Pons (tissue), 1 donor: ENCODE measurements at places on chromosomes 7 and 10.
A peak's percentile ranks its signal among the peaks of the same experiment; 100 is the strongest.

GRCh38 chr10:101749047-101750016, 26.6 kb downstream of the FGF8 start:
- DNase-seq = peak; percentile 6

DNA sequence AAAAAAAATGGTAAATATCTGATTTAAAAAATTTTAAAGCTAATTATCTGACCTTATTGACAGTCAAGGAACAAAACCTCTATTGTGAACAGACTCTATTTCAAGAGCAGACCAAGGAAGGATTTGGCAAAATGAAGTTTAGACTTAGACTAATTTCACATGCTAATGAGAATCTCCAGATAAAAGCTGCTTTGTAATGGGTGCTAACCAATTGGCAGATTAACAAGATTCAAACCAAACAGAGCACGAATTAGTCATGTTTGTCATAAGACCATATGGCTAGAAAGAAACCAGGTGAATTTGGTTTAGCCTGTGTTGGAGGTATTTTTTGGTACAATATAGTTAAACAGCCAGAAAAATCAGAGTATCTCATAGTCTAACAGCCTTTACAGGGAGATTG, 429.1 kb upstream of the NFE2L3 start:
- peak; percentile 76 for DNase-seq

GRCh38 chr7:134371971-134372370, 55.2 kb upstream of the SLC35B4 start:
- DNase-seq = no peak

DNA sequence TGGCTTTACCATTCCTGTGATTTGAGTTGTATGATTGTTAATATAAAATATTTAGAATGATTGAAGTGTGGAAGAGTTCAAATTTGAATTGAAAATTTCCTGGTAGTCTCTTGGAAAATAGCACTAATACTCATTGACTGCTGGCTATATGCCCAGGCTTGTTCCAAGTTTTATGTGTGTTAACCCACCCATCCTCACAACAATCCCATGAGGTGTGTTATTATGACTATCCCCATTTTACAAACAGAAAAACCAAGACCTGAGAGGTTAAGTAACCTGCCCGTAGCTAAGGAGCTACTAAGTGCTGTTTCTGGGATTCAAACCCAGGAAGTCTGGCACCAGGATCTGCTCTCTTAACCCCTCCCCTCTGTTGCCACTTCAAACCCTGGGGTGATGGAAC, 213.9 kb downstream of the CREB5 start:
- DNase-seq = no peak

DNA sequence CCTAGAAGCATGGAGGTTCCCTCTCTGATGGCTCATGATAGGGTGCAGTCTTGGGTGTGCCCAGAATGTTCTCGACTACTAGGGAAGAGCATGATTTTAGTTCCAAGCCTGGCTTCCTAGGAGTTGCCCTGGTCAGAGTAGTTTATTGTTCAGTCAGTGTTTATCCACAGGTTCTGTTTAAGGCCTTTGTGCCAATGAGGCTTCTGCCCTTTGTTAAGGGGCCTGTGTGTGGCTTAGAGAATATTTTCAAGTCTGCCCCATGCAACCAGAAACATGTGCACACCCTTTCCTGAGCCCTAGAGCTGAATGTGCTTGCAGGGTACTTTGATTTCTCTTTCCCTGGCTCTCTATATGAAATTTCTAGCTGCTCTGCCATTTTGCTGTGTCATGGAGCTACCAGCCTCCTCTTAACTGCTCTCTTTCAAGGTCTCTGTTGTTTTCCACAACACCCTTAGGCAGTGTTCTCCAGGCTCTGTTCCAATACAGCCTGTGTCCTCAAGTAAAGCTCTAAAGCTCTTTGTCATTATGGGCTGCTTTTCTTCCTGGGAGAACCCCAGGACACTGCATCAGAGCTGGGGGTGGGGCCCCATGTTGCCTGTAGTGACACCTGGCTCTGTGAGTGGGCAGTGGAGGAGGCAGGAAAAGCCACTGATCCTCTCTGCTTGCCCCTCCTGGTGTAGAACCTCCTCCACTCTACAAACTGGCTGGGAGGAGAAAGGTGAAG, 34.1 kb upstream of the TSPAN33 start:
- peak; percentile 52 for DNase-seq

DNA sequence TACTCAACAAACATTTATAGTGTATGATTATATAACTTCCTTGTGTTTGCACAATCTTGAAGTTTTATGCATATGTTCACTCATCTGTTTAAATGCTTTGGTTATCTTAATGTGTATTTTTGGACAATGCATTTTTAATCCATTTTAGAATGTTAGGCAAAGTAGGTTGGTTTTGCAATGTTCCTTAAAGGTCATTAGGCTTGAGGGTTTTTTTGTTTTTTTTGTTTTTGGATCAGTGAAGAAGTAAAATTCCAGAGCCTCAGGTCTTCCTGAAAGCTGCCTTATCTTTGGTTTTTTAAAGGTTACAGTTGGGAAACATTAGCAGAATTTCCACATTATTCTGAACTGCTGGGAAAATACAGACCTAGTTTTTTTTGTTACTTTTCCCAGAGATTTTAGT, 12.8 kb downstream of the MDFIC start:
- DNase-seq = no peak

GRCh38 chr10:86260564-86260963, 106.0 kb downstream of the GRID1 start:
- no peak for DNase-seq

- DNase-seq = no peak
Measured at GRCh38 chr10:129743738-129744133, 220.3 kb downstream of the EBF3 start.

DNA sequence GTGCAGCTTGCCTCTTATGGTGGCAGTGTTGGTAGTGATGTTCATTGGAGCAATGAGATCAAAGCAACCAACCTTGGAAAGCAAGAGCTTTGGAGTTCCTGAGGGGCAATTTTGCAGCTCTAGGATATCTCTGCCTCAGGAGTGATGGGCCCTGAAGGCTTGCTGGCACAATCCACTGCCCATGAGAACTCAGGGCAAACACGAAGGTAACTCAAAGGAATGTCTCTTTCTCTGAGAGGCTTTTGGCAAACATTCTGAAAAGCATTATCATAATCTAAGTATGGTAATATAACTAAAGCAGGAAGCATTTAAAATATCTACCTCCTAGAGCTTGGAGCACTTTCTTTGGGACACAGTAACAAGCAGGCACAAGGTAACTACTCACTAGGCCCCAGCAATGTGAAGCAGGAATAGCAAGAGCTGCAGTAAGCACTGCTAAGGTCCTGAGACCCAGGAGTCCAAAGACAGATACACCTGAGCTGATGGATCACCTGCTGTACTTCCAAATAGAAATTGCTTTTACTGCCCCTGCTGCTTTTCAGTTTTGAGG, 103.1 kb downstream of the NRF1 start:
- no peak for DNase-seq

- DNase-seq = no peak
Measured at GRCh38 chr10:131085091-131085860, 226.2 kb downstream of the TCERG1L start.

DNA sequence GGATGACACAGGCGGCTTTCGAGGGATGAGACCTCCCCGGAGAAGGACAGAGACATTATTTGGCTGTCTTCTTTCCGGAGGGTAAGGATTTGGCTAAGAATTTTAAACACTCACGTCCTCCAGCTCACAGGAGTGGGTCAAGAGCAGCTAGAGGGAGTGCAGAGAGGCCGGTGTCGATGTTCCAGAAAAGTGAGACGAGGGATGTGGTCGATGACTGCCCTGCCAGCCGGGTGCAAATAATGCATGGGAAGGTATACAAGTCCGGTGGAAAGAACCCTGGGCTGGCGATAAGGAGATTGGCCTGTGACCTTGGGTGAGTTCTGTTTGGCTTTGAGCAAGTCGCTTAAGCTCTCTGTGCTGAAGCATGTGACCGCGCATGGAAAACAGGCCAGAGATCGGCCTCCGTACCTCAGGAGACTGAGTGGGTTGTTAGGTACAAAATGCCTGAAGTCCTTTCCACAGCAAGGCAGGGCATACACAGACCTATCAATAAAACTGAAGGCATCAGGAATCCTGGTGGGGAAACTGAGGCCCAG, 149.1 kb downstream of the UBE2H start:
- DNase-seq = no peak

- no peak for DNase-seq
Measured at GRCh38 chr10:61841338-61841875, 60.1 kb upstream of the ARID5B start.

DNA sequence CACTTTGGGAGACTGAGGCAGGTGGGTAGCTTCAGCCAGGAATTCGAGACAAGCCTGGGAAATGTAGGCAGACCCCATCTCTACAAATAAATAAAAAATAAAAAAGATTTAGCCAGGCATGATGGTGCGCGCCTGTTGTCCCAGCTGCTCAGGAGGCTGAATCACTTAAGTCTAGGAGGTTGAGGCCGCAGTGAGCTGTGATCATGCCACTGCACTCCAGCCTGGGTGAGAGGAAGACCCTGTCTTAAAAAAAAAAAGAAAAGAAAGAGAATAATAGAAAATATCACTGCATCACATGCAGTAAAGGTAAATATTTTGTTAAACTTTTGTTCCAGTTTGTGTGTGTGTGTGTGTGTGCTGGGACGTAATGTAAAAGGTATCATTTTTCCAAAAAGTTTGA, 3.0 kb downstream of the STRIP2 start:
- no peak for DNase-seq

DNA sequence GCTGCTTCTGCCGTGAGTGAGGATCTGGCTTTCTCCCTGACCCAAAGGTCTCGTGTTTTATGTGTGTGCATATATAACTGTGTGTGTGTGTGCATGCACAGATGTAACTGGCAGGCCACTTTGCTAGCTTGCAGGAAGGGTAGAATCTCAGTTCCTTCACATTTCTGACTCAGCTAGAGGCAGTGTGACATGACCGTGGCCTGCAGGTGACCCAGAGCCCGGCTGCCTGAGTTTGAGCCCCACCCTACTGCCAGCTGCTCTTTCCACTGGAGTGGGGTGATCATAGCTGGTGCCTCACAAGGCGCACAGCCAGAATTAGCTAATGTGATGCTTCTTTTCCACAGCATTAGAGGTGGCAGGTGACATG, 9.3 kb upstream of the MYL7 start:
- no peak for DNase-seq

DNA sequence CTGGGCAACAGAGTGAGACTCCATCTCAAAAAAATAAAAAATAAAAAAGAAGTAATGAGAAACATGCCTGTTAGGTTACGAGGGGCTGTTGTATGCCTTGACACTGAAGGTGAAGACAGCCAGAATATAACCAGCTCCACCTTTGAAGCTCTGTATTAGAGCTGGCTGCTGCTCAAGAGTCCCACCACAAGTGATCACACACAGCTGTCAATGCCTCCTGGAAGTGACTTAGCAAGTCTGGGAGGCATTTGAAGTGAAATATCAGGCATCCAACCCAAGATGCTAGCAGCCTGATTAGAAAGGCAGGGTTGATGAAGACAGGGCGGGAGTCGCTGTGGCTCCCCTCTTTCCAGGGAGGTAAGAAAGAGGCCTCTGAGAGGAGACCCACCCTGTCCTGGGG, 34.1 kb upstream of the INPP5F start:
- DNase-seq = no peak

- DNase-seq = no peak
Measured at GRCh38 chr10:75695994-75696393, 264.6 kb downstream of the LRMDA start.

GRCh38 chr7:150515248-150516147, 826 bp downstream of the GIMAP7 start:
- peak; percentile 9 for DNase-seq

GRCh38 chr7:86199881-86200614, 443.7 kb upstream of the GRM3 start:
- DNase-seq = no peak

DNA sequence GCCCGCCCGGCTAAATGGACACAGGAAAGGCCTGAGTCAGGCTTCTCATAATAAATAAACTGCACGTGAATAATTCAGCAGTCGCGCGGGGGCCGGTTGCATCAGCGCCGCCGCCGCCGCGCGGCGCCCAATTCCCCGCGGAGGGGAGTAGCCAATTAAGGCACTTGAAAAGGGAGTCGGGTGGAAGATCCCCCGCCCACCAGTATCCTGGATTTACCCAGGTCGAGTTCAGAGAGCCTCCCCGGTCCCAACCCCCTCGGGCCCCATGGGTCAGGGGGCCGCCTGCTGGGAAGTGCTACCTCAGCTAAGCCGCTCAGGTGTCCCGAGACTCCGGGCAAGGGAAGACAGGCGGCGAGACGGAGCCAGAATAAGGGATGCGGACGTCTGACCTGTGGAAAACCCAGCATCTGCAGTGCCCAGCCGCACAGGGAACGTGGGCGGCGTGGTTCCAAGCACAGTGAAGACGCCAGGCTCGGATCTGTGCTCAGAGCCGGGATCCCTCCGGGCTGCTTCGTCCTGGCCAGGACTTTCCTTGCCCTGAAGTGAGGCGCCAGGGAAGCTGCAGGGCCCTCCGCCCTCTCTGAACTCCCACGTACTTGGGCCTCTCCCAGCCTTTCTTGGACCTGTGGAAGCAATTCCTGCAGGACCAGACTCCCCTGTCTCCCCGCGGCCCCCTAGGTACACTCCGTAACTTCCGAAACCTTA, 7.3 kb upstream of the LBX1 start:
- DNase-seq = no peak

- no peak for DNase-seq
Measured at GRCh38 chr10:61812920-61813319, 88.6 kb upstream of the ARID5B start.

- peak; percentile 53 for DNase-seq
Measured at GRCh38 chr10:119209035-119209735, 1.8 kb downstream of the GRK5 start.

DNA sequence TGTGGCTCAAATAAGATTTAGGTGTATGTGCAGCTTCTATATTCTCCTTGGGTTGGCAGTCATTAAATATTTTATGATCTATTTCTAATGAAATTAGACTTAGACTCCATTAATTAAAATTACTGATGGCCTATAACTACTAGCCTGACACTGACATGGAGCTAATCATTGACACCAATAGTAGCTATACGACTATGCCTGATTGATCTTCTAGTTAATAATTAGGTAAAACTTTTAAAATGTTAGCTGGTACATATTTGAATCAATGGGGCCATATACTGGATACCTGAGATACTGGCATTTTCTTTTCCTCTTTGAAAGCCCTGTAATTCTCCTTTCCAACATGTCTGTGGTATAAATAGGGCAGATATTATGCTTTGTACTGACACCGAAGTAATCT, 14.4 kb downstream of the WEE2 start:
- no peak for DNase-seq

DNA sequence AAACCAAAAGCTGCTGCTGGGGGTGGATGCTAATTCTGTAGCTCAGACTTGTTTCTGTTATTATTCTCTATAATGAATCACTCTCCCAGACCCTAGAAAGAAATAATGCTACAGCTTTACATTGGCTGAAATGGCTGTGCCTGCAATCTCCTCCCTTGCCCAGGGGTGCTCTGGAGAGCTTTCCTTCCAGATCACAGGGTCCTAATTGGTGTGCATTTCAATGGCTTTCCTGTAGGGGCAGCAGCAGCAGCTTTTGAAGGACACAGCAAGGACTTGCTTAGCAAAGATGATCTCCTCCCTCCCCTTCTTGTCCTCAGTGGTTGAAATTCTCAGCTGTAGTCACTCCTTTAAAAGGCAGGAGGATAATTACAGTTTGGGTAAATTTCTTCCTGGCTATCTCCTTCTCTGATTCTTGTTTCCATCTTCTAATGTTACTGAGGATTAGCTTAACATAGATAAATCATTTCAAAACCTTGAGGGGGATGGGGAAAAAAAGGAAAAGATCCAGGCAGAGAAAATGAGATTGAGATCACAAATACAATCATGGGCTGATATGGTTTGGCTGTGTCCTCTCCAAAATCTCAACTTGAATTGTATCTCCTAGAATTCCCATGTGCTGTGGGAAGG, 120.2 kb upstream of the CTTNBP2 start:
- DNase-seq = peak; percentile 46
